ENCODE measurements at places on chromosomes 5 and 9. TPM values are rescaled to one million over a fixed set of nuclear protein-coding genes. Genes with fewer than 3 reads are reported as not detected.
A peak's percentile ranks its signal among the peaks of the same experiment; 100 is the strongest.

GRCh38 chr9:114275246-114276004 lies 47.5 kb upstream of the ORM1 start:
- DNase-seq, result no peak

- no peak for DNase-seq
These were observed 200.5 kb upstream of the ACTBL2 start for GRCh38 chr5:57683036-57683630.

GRCh38 chr9:136847826-136848392 lies 1.3 kb upstream of the PHPT1 start:
- peak; percentile 86 for DNase-seq

DNA sequence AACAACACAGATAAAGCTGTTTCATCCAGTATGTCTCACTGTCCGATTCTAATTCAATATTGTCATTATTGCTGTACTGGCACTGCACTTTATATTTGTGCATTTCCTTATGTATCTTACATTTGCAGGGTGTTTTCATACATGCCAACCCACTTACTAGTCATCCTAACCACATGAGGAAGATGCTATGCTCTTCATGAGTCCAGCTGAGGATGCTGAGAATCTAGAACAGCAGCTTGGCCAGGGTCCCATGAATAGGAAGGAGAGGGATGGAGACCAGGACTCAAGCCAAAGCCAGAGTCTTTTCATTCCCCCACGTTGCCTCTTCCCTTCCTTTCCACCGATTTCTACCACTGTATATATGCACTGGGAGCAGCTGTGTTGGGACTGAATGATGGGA lies 292.8 kb upstream of the KLF4 start:
- no peak for DNase-seq

- no peak for DNase-seq
These were observed 40.7 kb upstream of the HNRNPA0 start for GRCh38 chr5:137794863-137795262.

DNA sequence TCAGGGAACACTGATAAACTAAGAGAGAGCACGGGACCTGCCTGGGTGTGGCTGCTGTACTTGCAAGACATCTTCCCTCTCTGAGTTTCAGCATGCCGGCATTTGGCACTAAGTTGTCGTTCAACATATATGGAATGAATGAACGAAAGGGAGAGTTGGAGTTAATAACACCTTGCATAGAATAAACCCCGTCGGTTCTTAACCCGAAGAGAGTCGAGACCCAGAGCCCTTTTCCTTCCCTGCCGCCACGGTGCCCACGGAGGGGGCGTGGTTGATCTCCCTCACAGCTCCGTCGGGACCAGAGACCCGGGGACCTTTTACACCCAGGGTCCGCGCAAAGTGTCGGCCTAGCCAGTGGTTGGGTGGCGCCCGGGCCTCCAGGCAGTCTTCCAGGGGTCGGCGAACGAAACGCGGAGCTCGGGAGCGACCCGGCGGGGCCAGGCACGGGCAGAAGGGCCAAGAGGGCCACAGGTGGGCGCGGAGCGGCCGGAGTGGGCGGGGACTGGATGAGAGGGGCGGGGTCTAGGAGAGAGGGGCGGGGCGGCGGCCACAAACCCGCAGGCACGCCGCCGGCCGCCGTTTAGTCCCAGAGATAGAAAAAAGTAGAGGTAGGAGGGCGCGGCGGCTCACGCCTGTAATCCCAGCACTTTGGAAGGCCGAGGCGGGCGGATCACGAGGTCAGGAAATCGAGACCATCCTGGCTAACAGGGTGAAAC lies 735 bp upstream of the RPL26L1 start:
- DNase-seq, result peak; percentile 61

GRCh38 chr9:121085661-121086060 lies 10.9 kb downstream of the CNTRL start:
- no peak for DNase-seq

GRCh38 chr9:19660019-19660418 lies 128.8 kb downstream of the SLC24A2 start:
- DNase-seq, result no peak

GRCh38 chr9:108600896-108601295 lies 254.9 kb downstream of the ACTL7B start:
- DNase-seq, result no peak

CATSPER3 gene
- polyA plus RNA-seq, result not detected

FAM78A gene
- 5.0 TPM for polyA plus RNA-seq
